ENCODE measurements at places on chromosomes 1 and 21.

DNA sequence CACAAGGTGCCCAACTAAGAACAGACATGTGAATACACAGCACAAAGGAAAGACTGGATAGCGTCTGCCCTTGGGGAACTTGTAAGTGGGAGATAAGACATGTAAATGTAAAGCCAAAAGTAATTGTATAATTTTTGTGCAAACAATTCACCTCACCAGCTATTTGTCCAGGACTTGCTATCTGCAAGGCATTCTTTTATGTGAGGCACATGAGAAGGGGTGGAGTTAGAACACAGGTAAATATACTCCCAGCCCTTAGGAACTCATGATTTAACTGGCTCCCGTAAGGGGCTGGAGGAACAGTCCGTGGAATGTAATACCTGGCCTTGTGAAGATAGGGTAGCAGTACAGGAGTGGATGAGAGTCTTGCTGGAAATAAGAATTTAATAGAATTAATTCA is 61.3 kb downstream of the CDK18 start:
- DNase-seq, result no peak

DNA sequence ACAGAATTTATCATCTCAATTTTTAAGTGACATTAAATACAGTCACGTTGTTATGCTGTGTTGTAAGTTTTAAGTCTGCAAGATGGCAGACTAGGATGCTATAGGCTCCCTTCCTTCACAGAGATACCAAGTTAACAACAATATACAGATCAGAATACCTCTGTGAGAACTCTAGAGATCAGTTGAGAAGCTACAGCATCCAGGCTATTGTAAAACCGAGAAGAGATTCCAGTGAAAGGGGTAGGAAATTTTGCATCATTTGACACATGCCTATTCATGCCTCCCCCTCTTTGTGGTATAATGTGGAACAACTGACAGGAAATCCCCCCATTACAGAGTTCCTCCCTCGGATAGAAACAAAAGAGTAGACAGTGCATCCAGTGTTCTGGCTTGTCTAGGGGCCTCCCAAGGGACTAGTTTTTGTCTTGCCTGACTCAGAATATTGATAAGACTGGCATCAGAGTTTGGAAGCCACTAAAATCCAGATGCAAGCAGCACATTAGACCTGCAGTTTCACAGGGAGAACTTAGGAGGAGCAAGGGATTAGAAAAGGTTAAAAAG is 80.6 kb downstream of the LBR start:
- DNase-seq, result no peak

- peak; percentile 4 for DNase-seq
Measured at GRCh38 chr1:187091666-187092065, 262.9 kb downstream of the PLA2G4A start.

- no peak for DNase-seq
Measured at GRCh38 chr1:109644670-109645069, 11.2 kb upstream of the GSTM4 start.

- DNase-seq, result no peak
Measured at GRCh38 chr21:18960306-18960705, 556.7 kb upstream of the TMPRSS15 start.

DNA sequence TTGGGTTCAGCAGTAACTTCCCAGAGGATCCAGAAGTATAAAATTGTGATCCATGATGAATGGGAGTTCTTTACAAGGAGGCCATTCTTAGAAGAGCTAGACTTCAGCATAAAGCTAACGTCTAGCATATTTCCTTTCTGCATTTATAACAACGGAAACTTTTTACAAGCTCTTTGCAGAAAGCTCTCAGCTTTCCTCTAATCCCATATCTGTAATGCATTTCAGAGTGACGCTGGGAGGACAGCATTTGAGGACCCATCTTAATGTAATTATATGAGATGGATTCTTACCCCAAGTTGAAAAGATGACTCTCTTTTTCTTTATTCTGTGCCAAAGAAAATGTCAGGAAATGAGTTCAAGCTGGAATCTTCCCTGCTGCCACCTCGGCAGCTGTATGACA is 132.0 kb upstream of the CACHD1 start:
- DNase-seq, result no peak

DNA sequence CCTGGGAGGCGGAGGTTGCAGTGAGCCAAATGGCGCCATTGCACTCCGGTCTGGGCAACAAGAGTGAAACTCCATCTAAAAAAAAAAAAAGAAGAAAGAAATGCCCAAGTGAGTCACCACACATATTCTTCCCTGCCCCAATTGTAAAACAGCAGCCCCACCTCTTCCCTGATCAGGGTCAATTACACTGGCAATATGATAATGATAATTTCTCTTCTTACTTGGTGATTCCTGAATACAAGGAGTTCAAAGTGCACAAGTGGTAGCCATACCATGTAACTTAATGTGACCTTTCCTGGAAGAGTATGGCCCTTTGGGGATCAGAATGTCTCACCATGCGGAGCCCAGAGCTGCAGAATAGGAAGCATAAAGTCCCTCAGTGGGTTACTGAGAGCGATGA is 11.8 kb upstream of the CGN start:
- DNase-seq, result no peak

GRCh38 chr1:174836543-174836942 is 163.2 kb upstream of the CACYBP start:
- DNase-seq, result peak; percentile 37

Data from choroid plexus epithelial cell (primary cell).